ENCODE measurements at places on chromosomes 3 and 15.
A peak's percentile ranks its signal among the peaks of the same experiment; 100 is the strongest.

DNA sequence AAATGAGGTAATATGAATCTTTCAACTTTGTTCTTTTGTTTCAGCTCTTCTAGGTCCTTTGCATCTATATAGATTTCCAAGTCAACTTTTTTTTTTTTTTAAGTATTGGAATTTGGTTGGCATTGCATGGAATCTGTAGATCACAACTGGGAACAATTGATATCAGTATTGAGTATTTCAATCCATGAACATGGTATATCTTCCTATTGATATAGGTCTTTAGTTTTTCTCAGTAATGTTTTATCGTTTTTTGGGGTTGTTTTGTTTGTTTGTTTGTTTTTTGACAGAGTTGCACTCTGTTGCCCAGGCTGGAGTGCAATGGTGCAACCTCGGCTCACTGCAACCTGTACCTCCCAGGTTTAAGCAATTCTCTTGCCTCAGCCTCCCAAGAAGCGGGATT is 137.2 kb downstream of the EEFSEC start:
- DNase-seq, result no peak

DNA sequence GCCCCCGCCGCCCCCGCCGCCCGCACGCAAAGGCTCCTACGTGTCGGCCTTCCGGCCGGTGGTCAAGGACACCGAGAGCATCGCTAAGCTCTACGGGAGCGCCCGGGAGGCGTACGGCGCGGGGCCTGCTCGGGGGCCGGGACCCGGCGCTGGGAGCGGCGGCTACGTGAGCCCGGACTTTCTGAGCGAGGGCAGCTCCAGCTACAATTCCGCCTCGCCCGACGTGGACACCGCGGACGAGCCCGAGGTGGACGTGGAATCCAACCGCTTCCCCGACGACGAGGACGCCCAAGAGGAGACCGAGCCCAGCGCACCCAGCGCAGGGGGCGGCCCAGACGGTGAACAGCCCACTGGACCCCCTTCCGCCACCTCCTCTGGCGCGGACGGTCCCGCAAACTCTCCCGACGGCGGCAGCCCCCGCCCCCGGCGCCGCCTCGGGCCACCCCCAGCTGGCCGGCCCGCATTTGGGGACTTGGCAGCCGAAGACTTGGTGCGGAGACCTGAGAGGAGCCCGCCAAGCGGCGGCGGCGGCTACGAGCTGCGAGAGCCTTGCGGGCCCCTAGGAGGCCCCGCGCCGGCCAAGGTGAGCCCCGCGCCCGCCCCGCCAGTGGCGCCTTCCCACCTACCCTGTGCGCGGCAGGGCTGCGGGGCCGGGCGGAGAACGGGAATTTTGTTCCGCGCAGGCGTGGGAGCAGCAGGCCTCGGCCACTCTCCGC is 2.4 kb downstream of the SKOR1 start:
- no peak for DNase-seq

GRCh38 chr3:87333393-87333892 is 57.1 kb upstream of the POU1F1 start:
- DNase-seq, result no peak

DNA sequence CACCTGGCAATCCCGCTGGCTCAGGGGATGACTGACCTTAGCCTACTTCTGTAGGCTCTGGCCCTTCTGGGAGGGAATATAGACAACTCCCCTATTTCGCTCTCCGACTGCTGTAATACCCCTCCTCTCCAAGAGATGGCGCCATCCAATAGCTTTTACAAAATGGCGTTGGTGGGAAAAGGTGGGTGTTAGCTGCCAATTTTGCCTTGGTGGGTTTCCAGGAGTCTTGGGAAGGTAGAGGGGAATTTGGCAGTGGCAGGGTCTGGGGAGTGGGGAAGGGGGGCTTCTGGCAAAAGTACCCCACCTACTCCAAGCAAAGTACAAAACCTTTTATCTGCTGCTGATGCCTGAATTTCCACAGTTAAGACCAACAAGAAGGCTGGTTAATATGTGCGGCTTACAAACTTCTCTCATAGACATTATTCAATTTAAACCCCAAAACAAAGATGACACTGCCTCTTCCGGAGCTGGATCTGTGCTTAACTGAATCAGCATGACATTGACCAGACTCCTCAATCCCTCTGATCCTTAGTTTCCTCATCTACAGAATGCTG is 62.1 kb downstream of the RASGRF1 start:
- DNase-seq, result no peak

DNA sequence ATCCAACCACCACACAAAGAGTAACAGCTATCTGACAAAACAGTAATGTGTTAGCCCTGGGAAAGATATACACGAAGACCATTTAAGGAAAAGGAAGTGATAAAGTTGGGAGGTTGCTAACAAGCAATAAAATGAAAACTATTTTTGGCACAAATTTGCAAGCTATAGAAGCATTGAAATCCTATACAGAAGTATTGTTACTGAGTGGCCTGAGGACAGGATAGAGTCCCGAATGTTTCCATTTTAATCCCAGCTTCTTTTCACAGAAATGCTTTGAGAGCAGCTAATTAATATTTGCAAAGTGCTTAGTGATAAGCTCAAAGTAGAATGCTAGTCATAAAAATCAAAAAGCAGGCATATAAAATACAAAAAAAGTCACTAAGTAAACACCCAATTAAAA is 51.5 kb downstream of the RAD18 start:
- DNase-seq, result no peak

GRCh38 chr15:20346082-20346805 is 195.4 kb downstream of the GOLGA6L6 start:
- DNase-seq, result peak; percentile 72

GRCh38 chr15:73004462-73004861 is 47.8 kb upstream of the NEO1 start:
- no peak for DNase-seq

DNA sequence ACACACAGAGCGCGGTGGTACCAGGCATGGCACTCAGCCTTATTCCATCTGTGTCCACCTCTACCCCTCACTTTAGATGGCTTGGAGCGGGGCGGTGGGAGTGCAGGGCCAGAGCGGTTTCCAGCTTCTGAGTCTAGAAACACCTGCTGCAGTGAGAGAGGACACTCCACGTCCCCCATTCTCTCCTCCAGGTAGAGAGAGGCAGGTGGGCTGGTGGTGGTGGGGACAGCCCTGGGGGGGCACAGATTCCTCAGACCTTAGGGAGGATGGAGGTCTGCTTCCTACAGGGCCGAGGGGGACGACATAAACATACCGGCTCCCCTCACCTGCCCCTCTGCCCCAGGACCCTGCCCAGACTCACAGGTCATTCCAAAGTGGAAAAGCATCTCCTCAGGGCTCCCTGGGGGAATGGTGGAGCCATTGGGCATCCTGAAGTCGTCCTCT is 40.4 kb downstream of the MUC20 start:
- no peak for DNase-seq

GRCh38 chr15:39663704-39664250 is 82.9 kb downstream of the THBS1 start:
- DNase-seq, result no peak

DNA sequence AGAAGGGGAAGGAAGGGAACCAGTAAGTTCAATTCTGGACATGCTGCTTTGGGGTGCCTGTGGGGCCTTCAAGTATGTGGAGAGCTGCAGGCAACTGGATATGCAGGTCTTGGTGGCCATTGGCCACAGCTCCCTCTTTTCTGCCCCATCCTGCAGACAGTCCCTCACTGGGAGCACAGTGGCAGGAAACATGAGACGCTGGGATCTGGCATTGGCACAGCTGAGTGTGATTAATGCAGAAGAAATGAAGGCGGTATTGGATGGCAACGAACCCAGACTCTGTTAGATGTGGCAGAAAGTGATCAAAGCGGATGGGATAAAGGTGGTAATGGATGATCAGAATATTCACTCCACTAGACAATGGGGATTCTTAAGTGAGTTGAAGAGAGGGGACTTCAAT is 23.2 kb upstream of the VPS8 start:
- DNase-seq, result no peak

GRCh38 chr15:59516655-59517461 is 78.9 kb downstream of the FAM81A start:
- DNase-seq, result no peak

GRCh38 chr3:146308222-146308621 is 57.3 kb upstream of the PLSCR4 start:
- no peak for DNase-seq

DNA sequence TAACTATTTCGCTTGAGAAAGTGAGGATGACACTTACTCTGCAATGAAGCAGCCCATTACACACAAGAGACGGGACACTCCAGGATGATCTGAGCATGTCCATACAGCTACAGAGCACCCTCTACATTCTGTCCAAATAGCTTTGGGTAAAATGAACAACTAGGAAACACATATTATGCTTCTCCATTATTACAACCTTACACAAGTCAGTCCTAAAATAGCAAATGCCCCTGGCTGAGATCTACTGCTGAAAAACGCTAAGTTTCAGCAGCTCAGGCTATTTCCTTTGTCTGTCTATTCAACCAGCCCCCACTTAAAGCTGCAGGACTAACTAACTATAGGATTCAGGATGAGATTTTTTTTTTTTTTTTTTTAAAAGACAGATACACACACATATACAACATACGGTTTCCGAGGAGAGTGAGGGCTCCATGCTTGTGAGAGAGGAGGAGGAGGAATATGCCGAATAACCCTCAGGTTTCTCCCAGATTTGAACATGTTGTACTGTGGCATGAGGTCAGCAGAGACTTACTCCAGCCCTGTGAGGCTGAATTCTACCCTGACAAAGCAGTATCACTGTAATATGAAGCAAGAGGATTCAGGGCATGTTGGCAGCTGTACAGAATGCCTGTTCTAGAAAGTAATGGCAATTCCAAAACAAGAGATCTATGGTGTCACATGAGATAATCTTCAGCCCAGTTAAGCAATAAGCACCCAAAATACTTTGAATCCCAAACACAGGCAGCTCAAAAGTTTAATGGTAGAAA is 117.3 kb upstream of the PLXND1 start:
- DNase-seq, result peak; percentile 75

DNA sequence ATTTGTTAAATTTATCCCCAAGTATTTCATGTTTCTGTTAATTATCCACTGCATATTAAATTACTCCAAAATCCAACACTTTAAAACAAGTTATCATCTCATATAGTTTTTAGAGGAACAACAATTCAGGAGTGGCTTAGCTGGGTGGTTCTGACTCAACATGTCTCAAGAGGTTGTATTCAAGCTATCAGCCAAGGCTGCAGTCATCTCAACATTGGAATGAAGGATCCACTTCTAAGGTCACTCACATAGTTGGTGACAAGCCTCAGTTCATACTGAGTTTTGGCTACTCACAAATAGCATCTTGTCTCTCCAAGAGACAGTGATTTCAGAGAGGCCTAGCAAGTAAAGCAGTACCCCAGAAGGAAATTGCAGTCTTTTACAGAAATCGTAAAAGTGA is 134.7 kb downstream of the NR2E3 start:
- DNase-seq, result no peak

Measured in coronary artery (tissue), 2 donors.